ENCODE measurements at places on chromosomes 4 and X.
A peak's percentile ranks its signal among the peaks of the same experiment; 100 is the strongest.

GRCh38 chr4:1756079-1756478, 34.8 kb downstream of the TACC3 start:
- no peak for DNase-seq

DNA sequence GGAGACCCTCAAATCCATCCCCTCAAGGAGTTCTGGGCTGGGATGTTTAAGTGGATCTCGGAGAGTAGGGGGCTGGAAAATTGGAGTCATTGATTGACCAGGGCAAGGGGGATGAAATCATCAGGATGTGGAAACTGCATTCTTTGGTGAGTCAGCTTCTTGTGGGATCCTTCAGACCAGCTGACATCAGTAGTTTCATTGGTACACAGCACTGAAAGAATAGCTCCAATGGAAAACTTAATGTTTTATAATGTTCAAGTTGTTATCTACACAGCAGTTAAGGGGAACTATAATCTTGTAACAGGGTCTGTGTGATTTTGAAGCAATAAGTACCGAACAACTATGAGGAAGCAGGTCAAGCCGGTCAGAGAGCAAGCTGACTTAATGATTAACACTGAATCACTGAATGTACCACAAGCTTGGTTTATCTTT, 506.1 kb downstream of the RPA4 start:
- DNase-seq, result no peak

DNA sequence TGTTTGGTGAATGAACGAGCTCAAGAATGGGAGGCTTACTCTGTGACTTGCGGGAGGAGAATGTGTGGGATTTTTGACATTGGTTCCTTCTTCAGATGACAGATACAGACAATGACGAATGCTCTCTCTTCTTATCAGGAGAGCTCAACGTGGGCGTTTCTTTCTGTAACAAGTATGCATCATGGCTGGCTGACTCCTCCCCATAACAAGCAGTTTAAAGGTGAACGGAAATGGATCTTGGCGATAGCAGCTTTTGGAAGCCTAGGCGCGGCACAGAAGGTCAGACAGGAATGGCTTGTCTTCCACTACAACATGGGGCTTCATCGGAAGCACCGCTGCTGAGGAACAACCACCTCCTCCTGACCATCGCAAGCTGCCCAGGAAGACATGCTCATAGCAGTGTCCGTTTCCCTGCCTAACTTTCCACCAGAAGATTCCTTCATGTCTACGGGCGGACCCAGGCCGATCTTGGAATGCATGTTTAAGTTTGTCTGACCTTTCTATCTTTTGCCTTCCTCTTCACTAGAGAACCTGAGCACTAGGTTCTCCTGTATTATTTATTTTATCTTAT, 18.3 kb upstream of the ACSL1 start:
- DNase-seq, result no peak

DNA sequence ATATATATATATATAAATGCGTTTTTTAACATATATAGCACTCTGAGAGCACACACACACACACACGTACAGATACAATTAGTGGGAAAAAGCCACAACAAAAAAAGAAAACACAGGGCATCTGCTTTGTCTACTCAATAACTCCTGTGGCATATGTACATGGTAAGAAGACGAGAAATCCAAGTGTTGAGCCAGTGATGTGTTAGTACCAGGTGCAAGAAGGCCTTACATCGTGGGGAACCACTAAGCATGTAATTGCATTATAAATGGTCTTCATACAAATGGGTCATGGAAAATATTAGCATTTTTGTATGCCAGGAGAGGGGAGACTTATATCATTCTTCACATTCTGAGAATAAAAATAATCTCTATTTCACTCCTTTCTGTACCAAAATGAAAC, 62.7 kb upstream of the FAM47B start:
- DNase-seq, result no peak

GRCh38 chr4:73947239-73947985, 34.4 kb downstream of the PF4 start:
- DNase-seq, result no peak

- DNase-seq, result no peak
These were observed 55.6 kb upstream of the CCSER1 start for GRCh38 chr4:90071289-90072235.

DNA sequence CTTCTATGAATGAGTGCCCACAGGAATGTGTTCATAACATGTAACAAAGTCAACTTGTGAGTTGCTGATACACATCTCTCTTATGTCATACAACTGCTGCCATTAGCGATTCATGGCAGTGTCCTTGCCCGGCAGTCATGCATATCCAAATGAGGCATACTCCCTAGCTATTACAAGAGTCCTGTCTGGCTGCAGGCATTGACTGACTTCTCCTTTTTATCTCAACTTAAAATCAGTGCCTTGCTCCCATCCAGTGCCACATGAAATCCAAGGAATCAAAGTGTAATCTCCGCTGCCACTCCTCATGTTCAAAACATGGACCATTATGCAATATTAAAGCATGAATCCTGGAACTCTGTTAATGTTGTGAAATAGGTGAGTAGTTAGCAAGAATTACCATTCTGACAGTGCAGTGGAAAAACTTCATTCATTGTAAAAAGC, 348.9 kb upstream of the FTHL17 start:
- DNase-seq, result no peak

DNA sequence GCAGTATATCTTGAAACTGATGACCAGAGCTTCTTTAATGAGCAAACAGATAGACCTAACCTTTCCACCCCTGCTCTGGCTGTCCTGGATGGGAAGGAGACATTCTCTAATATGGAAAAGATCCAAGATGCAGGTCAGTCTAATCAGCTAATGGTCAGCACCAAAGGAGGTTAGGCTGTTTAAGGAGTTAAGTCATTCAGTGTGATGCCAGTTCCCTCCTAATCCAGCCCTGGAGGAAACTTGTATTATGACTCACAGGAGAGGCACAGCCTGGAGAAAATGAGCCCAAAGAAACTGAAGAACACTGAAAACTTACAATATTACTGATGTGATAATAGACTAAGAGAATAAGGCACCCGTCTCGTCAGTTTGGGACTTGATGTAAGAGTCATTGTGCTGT, 323.0 kb downstream of the HNRNPD start:
- DNase-seq, result no peak

DNA sequence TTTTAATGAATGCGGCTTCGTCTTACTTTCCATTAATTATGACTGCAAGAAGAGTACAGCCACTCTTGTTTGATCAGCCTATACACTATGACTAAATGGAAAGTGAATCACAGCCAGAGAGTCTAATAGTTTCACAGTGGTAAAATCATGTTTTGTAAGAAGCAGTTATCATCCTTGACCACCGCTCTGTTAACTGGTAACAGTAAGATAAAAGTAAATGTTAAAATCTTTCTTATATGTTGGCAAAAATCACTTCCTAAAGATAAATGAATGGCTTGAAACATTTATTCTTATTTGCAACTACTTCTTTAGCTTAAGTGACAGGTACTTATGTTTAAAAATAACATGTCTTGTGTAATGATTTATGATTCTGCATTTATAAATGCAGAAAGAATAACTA, 13.2 kb downstream of the GALNT7 start:
- no peak for DNase-seq

GRCh38 chr4:97414161-97414560, 729.1 kb downstream of the STPG2 start:
- no peak for DNase-seq

- DNase-seq, result no peak
These were observed 161.0 kb upstream of the GPRIN3 start for GRCh38 chr4:89468602-89469001.

GRCh38 chr4:174592985-174593335, 70.7 kb upstream of the HPGD start:
- DNase-seq, result no peak

- peak; percentile 15 for DNase-seq
These were observed 119.5 kb upstream of the AFF2 start for GRCh38 chrX:148380650-148381561.

DNA sequence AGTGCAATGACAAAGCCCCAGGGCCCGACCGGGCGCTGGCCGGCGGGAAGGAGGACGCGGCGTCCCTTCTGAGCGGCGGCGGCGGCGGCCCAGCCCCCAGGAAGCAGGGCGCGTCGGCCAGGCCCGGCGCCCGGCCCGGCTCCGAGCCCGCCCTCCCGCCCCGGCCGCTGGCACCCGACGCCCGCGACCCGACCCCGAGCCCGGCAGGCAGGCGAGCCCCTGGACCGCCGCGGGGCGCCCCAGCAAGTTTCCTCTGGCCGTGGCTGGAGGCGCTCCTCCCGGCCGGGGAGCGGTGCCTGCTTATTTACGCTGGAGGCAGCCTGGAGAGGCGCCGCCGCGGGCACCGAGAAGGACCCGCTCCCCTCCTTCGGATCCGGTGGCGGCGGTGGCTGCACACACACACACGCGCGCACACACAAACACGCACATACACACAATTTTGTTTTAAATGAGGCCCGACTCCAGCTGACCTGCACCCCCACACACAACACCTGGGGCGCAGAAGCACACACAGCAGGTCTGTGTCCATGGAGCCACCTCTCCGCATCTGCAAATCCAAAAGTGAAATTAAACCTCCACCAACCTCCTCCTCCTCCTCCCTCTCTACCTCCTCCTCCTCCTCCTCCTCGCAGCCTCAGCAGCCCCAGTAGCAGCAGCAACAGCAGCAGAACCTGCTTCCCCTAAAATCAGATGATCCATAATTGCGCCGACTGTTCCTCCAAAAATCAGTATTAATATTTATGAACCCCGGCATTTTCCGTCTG, 669 bp downstream of the IRF2 start:
- peak; percentile 27 for DNase-seq

- no peak for DNase-seq
These were observed 61.9 kb upstream of the NFKB1 start for GRCh38 chr4:102439236-102439614.

GRCh38 chr4:2058264-2059045, 672 bp upstream of the NAT8L start:
- no peak for DNase-seq

DNA sequence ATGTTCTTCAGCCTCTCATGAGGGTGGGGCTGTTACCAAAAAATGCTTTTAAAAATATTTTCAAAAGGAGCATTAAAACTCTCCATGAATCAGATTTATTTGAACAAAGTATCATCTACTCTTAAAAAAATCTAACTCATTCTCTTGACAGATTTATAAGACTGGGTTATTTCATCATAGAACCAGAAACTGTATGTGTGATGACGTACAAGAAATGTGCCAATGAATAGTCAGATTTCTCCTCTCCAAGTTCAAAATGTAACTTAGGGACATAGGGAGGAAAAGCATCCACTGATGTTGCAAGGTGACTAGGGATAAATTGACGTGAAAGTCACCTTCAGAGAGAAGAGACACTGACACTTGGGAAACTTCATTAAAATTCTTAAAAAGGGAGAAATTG, 89.1 kb upstream of the CLNK start:
- DNase-seq, result no peak

- DNase-seq, result no peak
These were observed 55.1 kb downstream of the PDLIM5 start for GRCh38 chr4:94506822-94507221.

DNA sequence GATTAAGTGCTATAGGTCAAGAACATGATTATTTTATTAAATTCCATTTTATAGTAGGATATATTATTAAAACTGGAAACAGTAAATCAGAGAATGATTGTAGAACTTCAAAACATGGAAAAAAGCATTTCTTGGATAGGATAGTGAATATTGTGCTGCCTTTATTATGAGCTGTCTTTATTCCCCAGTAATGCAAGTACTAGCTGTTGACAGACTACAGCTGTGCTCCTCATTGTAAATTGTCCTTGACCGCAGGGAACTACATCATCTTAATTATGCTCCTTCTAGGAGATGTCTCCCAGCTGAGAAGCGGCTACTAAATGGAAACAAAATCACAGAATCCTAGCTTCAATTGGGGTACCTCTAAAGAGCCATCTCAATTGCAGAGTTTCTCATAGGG, 1457.2 kb upstream of the PCDH7 start:
- no peak for DNase-seq

DNA sequence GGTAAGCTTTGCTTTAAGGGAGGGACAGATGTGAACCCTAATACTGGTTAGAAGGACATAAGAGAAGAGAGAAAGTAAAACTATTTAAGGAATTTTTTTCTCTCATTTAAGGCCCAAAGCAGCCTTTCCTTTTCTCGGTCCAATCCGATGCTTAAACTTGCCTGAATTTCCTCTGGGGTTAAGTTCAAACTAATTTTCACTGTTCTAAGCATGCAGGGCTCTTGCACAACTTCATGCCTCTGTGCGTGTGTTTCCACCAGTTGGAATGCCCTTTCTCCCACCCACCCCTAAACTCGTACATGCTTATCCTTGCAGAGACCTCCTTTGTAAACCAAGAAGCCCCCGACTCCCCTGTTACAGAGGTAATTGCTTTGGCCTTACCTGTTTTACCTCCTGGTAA, 204.7 kb downstream of the CBR4 start:
- no peak for DNase-seq

DNA sequence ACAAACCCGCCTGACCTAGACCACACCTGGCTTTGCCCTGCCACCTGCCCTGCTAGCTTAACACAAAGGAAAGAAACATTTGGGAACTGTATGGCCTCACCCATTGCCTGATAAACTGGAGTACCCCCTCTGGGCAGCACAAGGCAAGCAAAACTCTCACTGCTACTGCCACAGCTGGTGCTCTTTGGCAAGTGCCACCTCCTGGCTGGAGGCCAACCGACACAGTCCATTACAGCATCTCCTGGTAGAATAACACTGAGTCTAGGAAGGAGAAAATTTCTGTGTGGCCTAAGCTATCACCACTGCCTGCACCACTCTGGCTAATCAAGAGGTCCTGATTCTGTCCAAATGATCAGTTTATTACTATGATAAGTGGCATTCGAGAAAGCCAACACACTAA, 18.9 kb upstream of the SPANXN3 start:
- no peak for DNase-seq

DNA sequence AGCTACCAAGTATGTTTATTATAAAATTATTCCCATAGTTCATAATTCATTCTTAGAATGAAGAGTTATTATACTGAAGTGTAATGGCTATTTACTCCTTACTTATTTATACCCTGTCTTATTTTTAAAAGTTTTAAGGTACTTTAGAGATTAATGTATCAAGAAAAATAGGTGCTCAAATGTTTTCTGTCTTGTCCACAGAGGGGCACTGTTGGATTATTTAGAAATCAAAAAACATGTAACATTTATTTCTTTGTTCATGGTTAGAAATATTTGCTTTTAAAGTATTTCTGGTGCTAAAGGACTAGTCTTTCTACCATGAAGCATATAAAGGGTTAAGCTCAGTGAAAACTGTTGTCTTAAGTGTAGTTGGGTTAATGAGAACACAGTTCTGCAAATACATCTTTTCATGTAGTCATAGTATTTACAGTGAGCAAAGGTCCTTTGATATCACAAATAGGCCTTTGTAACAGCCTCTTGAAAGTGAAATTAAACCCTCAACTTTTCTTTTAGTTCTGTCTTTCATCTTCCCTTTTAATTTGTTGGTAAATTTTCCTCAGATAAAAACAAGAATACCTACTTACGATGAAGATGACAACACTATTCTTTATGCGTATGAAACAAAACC, 7.7 kb downstream of the SCML1 start:
- no peak for DNase-seq

GRCh38 chr4:148333265-148333664, 108.9 kb downstream of the NR3C2 start:
- DNase-seq, result no peak

DNA sequence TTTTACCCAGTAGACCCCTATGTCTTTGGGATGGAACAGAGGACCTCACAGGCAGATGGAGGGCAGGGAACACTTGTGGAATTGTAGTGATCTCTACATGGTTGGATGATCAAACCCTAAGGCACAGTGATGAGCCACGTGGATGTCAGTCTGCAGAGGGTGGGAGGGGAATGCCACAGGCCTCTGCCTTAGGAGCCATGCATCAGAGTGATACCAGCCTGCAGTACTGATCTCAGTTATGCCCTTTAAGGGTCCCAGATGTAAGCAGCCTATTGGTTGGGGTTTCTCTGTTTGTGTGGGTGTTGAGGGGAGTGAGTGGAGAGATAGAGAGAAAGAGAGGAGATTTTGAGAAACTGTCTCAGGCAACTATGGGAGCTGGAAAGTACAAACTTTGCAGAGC, 39.9 kb upstream of the XAGE1B start:
- no peak for DNase-seq
